NAMALWA (cell line): ENCODE measurements at places on chromosomes 1 and 21.

- no peak for DNase-seq
Observed at GRCh38 chr1:3518256-3518655, 63.8 kb downstream of the ARHGEF16 start.

DNA sequence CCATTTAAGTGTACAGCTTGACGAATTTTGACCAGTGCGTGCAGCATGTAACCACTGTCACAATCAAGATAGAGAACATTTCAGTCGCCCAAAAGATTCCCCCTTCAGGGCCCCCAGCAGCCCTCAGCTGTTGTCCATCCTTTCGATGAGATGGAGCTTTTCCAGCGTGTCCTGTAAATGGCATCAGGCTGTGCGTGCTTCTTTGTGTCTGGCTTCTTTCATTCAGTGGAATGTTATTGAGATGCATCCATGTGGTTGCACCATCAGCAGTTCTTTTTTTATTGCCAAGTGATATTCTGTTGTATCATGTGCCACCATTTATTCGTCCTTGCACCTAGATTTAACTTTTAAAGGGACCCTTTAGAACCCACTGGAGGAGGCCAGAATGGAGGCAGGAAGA lies 21.9 kb downstream of the UBE2Q1 start:
- no peak for DNase-seq

- DNase-seq: peak; percentile 88
Observed at GRCh38 chr1:37922767-37923550, 23.9 kb downstream of the INPP5B start.

GRCh38 chr1:155051777-155052398 lies 772 bp downstream of the ADAM15 start:
- peak; percentile 58 for DNase-seq

DNA sequence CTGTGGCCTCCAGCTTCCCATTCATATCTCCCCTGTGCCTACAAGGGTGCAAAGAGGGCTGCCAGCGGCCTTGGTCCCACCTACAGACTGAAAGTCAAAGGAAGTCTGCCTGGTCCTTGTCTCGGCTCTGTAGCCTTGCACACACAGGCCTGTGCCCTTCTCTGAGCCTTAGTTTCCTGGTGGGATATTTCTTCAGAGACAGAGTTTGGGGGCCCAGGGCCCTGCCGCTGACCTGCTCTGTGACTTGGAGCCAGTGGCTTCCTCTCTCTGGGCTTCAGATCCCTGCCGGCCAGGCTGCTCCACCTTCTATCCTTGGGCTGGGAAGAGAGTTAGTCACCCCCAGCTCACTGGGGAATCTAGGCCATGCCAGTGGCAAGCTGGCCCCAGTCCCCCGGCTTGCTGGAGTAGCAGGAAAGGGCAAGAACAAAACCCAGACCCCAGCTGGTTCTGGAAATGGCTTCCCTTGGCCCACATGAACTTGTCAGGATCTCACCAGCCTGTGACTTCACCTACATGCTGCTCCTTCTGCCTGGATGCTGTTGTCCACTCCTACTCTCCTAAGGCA lies 1.0 kb upstream of the TMEM61 start:
- no peak for DNase-seq

- no peak for DNase-seq
Observed at GRCh38 chr1:212214325-212214724, 70.9 kb upstream of the PPP2R5A start.

GRCh38 chr1:108551137-108551862 lies 8.6 kb upstream of the EEIG2 start:
- no peak for DNase-seq

GRCh38 chr1:72202761-72203160 lies 79.6 kb downstream of the NEGR1 start:
- no peak for DNase-seq

DNA sequence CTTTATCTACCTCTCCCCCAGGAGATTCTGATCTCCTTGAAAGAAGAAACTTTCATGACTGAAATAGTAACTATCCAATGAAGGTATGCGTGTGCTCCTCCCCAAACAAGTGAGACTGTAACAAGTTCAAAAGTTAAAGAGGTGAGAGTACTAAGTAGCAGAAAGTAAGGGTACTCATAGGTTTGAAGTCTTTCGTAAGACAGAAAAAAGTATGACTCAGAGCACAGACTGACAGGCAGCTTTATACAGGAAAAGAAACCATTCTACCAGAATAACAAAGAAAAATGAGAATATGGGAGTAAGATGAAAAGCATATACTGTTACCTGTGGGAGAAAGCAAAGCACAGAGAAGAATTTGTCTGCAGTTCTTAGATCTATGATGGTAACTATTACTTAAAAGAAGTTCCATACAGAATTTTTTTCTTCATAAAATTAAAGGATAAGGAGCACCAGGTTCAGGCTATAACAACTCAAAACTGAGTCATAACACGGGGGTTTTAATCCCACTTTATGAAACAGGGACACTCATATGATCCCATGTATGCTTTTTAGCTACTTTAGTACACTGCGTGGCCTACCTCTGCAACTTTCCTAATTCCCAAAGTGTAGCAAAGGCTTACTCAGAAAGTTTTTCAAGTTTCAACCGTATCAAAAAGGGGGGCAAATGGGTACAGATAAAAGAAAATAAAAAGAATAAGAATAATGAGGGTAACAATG lies 52.0 kb downstream of the FOXJ3 start:
- no peak for DNase-seq

GRCh38 chr1:43241413-43241836 lies 28.4 kb upstream of the TMEM125 start:
- DNase-seq: no peak

DNA sequence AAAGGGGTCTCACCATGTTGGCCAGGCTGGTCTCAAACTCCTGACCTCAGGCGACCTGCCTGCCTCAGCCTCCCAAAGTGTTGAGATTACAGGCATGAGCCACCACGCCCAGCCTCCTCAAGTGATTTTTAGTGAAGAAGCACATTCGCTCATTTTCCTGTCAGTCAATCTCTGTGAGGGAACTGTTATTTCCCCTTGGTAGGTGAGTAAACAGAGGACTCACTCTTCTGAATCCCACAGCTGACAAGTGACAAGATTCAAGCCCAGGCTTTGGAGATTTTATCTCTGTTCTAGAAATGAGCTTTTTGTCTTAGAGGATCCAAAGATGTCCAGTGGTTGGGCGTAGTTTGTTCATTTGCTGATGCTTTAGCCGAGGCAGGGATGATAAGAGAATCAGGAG lies 43.9 kb upstream of the TACSTD2 start:
- no peak for DNase-seq

GRCh38 chr1:92961896-92962752 lies 862 bp upstream of the DIPK1A start:
- DNase-seq: peak; percentile 93

DNA sequence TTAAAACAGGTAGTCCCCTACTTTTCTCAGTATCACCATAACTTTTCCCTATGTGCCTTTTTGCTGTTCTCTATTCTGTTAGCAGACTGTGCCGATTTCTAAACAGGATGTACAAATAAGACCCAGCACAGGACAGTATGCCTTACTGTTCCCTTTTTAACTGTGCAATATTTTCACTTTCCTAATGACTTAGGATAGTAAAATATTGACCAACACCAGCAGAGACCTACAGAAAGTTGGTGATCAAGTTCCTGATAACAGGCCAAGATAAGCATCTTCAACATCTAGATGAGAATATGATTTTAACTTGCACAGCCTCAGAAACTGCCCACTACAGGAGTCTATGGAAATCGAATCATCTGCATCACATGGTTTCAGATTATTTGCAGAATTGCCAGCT lies 42.0 kb downstream of the ADSS2 start:
- no peak for DNase-seq

- DNase-seq: no peak
Observed at GRCh38 chr1:157992833-157993146, 655 bp upstream of the KIRREL1 start.

DNA sequence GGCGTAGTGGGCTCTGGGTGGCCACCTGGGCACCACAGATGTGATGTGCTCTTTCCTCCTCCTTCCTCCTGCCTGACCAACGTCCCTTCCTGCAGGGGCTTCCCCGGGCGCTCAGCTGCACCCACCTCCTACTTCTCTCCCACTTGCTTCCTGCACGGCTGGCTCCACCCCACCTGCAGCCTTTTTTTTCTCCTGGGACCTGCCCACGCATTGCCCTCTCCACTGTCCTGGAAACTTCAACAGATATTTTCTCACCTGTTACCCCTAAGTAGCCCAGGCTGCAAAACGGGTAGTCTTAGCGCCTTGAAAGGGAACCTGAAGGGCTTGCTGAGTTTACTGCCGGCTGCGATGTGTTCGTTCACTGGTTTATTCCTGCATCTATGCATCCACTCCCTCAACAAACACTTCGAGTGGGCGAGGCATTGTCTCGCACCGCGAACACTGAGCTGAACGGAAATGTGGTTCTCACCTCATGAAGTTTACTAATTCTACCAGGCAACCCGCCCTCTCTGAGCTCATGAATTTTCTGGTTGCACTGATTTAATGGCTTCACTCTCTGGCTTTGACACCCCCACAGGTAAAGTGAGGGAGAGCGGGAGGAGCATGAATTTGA lies 23.6 kb downstream of the ZBTB18 start:
- peak; percentile 28 for DNase-seq

DNA sequence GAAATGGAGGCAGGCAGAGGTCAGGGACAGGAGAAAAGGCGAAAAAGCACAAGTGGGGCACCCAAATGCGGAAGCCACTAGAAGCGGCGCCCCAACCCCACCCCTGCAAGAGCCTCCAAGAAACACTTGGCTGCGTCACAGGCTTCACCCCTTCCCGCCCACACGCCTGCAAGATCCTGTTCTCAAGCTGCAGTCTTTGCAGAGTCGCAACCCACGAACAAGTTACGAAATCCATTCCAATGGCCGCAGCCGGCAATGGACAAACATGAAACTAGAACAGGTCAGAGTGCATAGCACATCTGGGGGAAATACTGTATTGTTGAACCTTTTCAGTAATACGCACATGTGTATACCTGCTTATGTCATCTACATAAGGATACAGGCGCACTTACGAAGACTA lies 103.6 kb downstream of the PSMG1 start:
- no peak for DNase-seq

- DNase-seq: peak; percentile 49
Observed at GRCh38 chr1:231550448-231550781, 21.9 kb downstream of the TSNAX start.

- no peak for DNase-seq
Observed at GRCh38 chr1:100941098-100941527, 45.2 kb downstream of the SLC30A7 start.

DNA sequence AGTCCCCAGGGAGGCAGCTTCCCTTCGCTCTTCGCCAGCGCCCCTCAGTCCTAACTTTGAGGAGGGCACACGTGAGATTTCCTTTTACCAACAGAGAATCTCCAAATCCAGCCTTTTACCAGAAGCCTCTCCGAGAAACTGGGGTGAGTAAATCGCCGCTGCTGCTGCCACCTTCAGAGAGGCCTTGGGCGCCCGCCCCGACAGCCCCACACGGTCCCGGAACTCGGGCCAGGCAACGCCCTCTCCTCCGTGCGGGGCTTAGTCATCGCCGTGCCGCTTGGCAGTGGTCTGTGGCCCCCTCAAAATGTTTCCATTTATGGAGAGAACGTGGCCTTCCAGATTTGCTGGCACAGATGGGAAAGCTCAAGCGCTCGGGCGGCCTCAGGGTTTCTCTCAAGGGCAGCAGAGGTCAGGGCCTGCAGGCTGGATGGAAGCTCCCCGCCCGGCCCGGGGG lies 41.4 kb upstream of the COL6A2 start:
- no peak for DNase-seq

- DNase-seq: no peak
Observed at GRCh38 chr1:212678456-212679410, 20.9 kb downstream of the BATF3 start.

DNA sequence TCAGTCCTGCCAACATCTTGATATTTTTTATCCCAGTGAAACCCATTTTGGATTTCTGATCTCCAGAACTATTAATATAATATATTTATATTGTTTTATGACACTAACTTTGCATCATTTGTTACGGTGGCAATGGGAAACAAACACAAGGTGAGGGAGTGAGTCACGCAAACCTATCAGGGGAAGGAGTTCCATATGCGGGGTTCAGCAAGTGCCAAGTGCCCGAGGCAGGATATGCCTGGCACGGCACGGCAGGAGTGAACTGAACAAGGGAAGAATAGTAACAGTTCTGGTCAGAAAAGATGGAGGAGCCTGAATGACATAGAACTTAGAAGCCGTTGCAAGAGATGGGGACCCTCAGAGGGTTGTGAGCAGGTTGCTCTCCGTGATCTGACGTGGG lies 7.7 kb upstream of the IL10RB start:
- no peak for DNase-seq

DNA sequence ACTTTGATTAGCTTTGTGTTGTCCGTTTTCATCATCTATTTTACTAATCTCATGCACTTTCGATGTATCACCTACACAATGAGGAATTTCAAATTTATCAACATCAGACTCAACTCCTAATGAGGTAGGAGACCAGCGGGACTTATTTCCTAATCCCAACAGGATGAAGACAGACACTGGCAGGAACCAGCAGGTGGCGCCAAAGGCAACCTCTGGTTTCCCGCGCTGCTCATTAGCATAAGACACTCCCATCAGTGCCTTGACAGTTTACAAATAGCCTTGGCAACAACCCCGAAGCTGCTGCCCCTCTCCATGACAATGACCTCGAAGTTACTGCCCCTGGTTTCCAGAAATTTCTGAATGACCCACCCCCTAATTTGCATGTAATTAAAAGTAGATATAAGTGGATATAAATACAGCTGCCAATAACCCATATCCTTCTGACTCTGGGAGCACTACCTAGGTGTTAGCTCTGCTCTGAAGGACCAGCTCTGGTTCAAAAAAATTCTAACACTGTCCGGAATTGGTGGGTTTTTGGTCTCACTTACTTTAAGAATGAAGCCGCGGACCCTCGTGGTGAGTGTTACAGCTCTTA lies 974.8 kb downstream of the ADGRL2 start:
- DNase-seq: peak; percentile 60

DNA sequence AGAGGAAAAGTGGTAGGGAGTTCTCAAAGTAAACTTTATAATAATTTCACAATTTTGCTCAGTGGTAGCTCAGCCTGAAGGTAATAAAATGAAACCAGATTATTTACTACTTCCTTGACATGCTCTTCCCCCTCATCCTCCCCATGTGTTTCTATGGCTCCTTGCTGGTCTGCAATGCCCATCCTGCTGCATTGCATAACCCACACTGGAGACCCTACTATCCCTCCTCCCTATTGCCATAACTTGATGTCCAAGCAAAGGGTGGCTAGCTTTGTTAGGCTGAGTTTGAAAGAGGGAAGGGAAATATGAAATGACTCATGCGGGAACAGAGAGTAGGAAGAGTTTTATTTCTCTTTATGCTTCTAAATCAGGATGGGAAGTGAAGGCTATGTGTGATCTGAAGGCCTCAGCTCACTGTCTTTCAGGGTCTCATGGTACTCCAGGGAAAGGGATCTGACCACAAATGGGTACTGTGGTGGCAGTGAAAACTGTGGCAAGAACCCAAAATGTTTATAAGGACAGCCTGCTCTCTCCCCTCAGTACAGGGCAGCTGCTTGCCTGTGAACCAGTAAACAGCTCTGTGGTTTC lies 36.4 kb upstream of the HSD17B7 start:
- no peak for DNase-seq

- no peak for DNase-seq
Observed at GRCh38 chr1:67618285-67619018, 66.5 kb upstream of the GADD45A start.

DNA sequence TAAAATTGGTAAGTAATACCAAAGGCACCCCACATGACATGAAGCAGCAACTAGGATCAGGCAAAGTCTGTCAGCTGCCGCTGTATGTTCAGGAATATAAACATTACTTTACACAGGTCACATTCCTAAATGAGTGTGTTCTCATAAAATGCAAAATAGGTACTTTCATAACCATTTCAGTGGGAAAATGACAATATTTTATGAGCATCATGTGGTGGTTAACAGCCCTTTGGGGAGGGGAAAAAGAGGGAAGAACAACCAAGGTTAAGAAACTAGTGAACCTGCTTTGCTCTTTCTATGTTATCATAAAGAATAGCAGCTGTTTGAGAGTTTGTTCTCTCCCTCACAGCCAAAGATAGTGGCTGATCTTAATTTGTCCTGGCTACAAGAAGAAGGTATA lies 105.4 kb upstream of the LBR start:
- no peak for DNase-seq
